ENCODE measurements at places on chromosomes 3 and 15.

- no peak for DNase-seq
These were observed 70.7 kb downstream of the WNT5A start for GRCh38 chr3:55416331-55416821.

DNA sequence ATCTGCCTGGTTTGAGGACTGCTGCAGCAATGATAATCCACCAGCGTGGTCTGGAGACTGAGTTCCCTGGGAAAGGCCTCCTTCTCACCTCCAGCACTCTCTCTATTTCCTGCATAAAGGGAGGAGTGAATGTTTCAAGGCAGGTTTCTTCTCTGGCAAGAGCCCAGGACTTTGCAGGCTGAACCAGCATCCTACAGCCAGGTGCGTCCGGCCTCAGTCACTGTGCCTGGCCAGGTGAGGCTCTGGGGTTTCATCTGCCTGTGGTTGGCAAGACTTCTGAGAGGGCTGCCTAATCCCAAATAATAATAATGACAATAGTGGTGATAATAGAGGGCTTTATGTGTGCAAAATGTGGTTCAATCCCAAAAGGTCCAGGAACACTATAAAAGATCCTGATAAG is 269.0 kb upstream of the TBC1D5 start:
- DNase-seq: no peak

GRCh38 chr3:5565026-5565425 is 377.5 kb downstream of the EDEM1 start:
- no peak for DNase-seq

GRCh38 chr3:112126511-112126911 is 6.5 kb downstream of the GCSAM start:
- no peak for DNase-seq

GRCh38 chr15:101486696-101487459 is 2.6 kb downstream of the PCSK6 start:
- no peak for DNase-seq

DNA sequence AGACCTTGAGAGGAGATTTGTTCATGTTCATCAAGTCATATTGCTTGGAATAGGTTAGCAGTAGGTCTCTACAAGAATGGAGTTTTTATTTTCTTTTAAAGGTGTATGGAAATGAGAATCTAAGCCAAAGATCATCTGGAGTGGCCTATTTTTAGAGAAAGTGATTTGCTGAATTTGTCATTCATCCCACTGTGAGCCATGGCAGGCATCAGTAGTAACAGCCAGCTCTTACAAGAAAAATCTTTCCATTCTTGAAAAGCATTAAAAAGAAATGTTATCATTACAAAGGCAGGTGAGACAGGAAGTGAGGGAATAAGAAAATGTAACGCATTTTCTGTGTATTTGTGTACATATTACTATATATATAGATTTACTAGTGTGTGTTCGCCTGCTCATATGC is 29.6 kb downstream of the STAC start:
- DNase-seq: no peak

DNA sequence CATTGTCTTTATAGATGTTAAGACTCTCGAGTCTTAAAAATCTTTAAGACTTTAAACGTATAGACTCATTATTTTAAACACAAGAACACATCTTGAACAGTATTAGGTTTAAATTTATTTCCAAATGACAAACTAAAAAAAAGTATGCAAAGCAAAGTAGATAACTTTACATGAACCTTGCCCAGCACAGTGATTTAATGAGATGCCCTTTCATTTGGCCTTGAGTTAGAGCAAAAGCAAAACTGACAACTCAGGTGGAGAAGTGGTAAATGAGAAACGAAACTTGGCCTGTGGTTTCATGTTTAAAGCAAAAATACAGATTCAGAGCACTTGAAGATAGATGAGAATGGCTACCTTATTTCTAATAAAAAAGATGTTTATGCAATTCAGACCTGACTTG is 8.6 kb downstream of the GPR15 start:
- no peak for DNase-seq

DNA sequence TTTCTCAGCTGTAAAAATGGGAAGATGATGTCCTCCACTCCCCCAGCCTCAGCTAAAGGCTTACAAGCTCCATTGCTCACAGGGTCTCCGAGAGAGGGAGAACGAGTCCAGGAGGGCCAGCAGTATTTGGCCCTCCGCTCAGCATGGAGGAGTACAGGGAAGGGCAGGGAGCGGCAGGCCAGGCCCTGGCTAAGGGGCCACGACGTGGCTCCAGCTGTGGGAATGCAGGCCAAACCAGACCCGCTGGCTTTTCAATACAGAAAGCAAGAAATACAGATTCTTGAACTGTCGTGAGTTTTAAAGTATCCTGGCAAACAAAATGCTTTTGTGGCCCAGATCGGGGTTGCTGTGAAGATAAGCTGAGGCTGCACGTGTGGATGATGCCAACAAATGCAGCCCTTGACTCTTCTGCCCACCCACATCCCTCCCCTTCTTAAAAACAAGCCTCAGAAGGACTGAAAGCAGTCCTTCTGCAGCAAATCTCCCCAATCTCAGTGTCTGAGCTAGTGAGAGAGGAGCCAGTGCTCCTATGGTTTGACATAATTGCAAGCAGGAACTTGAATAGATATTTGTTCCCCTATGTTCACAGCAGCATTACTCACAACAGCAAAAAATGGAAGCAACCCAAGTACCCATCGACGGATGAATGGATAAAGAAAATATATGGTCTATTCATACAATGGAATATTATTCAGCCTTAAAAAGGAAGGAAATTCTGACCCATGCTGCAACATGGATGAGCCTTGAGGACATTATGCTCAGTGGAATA is 18.5 kb upstream of the FBLN2 start:
- DNase-seq: no peak

- DNase-seq: no peak
These were observed 451.1 kb upstream of the KCNMB2 start for GRCh38 chr3:178084938-178085816.

- no peak for DNase-seq
These were observed 23.8 kb upstream of the GABPB1 start for GRCh38 chr15:50378776-50379175.

DNA sequence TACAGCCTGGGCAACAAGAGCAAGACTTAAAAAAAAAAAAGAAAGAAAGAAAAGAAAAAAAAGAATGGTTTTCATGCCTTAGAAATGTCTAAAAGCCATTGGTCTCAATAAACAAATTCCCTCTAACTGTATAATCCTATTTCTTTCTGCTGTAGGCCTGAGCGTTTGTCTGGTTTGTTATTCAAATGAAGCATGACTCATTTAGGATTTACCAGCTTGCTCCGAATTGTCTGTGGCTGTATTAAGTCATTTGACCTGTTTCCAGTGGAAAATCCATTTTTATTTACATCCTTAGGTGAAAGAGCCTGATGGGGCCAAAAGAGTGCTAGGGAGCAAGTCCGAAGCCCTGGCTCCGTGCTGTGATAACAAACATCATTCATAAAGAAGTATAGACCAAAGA is 73.8 kb downstream of the BDH1 start:
- no peak for DNase-seq

DNA sequence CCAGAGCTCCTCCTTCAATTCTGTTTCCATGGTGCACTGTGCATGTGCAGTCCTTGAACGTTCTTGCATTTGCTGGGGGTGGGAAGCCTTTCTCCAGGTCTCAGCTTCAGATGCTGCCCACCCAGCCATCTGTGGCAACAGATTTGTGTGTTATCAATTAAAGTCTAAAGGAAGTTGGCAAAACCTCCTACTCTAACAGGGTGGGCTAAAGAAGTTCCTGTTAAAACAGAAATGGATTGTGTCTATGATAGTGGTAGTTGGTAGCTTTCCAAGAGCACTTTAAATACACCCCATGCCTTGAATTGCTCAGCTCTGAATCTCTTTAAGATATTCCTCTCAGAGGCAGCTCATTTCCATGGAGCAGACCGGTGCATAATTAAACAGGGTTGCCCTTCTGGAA is 488.0 kb upstream of the SUCLG2 start:
- DNase-seq: no peak

GRCh38 chr3:37819591-37819990 is 42.1 kb upstream of the CTDSPL start:
- DNase-seq: no peak

DNA sequence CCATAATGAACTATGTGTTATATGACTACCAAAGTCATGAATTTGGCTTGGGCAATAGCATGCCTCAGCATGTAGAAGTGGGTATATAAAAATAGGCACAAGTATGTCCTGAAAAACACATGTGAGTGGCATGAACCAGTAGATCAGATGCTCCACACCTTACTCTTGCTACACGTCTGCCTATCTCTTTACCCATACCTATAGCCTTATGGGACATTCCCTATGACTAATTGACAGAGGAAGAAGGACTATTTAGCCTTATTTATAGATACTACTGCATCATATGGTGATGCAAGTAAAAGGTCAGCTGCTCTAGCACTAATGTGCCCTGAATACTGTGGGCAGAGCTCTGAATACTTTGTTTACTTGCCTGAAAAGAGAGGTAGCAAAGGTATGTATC is 81.0 kb upstream of the ZPLD1 start:
- DNase-seq: no peak

DNA sequence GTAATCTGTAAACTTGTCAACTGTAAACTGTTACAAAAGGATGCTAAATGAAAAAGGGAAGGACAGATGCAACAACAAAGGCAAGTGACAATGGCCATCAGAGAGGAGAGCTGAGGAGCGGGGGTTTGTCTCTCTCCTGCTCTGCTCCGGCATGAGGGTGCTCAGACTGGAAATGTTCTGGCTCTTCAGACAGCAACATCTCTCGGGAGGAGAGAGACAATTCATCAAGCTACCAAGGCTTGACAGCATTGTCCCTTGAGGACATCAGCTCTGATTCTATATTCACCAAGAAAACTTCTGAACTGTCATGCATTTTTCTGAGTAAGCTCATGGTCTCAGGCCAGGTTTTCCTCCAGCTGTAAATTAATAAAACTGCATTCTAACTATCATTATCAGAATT is 408.2 kb downstream of the IGSF11 start:
- DNase-seq: no peak

DNA sequence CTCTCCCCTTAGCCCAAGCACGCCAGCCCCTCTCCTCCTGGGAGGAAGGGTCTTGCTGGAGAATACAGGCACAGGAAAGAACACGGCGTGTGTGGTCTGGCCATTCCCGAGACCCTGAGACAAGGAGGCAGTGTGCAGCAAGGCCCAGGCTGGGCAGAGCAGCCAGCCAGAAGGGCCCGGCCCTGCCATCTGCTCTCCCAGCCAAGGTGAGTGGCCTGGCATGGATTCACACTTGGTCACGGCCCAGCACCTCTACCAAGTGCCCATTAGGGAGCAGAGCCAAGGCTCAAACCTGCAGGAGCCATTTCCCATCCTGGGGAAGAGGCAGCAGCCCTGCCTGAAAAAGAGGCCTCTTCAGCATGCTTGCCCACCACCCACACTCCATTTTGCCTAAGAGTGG is 28.6 kb downstream of the MEGF11 start:
- no peak for DNase-seq

DNA sequence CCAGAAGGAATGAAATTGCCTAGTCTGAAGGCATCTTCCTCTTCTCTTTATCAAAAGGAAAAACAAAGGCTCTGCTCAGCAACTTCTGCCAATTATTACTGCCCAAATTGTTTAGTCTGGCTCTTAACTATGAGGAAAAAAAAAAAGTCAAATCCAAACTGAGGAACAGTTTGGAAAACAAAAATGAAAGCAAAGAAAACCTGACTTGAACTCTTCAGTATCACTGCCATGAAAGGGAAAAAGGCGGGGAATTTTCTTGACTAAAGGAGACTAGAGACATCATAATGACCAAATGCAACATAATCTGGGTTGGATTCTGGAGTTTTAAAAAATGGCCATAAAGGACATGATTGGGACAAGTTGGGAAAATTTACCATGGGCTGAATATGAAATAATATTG is 156.3 kb downstream of the STT3B start:
- no peak for DNase-seq

DNA sequence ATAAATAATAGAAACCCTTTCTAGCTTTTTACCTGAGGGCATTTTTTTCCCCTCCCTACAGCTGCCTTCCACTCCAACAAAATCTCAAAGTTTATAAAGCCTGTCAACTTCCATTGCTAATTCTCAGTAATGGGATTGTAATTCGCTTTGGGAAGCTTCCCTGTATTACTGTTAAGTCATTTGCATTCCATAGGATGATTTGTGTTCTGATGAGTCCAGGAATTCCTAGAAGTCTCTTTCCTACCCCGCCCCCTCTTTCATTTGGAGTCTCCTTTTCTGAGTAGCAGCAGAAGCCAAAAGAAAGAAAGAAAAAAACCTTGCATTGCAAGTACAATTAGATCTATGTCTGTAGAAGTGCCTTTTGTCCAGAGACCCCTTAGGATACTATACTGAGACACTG is 1033.3 kb downstream of the IGSF11 start:
- DNase-seq: no peak

- no peak for DNase-seq
These were observed 192.7 kb upstream of the CTDSPL start for GRCh38 chr3:37668818-37669610.

GRCh38 chr3:15781637-15782402 is 16.0 kb downstream of the ANKRD28 start:
- no peak for DNase-seq

DNA sequence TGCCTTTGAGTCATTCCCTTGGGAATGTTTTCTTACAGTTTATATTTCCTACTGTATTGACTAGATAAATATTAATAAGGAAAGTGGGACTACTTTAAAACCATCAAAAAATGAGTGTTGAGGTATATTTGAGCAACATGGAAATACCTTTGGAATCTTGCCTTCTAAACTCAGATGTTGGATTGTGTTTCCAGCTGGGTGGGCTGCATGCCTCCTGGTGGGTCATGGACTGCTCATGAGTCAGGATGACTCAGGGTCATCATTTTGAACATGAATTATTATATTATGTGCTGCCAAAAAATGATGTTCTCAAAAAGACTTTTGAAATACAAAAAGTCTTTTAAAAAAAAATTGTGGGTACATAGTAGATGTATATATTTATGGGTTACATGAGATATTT is 41.1 kb upstream of the APH1B start:
- DNase-seq: no peak

DNA sequence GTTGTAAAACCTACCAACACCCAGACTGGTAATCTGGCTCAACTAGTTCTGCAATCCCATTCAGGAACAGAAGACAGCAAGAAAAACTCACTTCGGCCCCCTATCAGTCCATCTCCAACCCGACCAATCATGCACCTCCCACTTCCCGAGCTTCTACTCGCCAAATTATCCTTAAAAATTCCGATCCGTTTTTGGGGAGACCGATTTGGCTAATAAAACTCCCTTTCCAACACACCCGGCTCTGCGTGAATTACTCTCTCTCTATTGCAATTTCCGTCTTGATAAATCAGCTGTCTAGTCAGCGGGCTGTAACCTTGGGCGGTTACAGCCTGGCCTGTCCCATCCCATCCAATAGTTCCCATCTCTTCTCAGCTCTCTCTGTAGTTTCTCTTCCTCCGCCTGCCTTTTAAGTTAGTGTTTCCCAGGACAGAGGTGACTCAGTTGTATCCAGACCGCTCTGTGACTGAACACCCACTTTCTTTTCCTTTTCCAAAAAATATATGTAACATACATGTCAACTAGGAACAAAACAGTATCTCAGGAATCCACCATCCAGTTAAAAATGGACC is 780 bp upstream of the ACAD9 start:
- DNase-seq: peak; percentile 5

All from stimulated activated CD4-positive, alpha-beta T cell treated with anti-CD3 and anti-CD28 coated beads, Interleukin-1b, Interleukin-23, amount 100 ng/mL, for 24 hours (primary cell).